ENCODE measurements at places on chromosomes 3 and 15. TPM values are rescaled to one million over a fixed set of nuclear protein-coding genes. Genes with fewer than 3 reads are reported as not detected.

GRCh38 chr3:16146015-16146730 is 28.3 kb upstream of the GALNT15 start:
- H3K36me3 ChIP-seq, result no peaks in the 10 kb centered on the region
- DNase-seq, result no peak
- no peak overlapping the region for H3K27ac ChIP-seq
- no peaks in the 10 kb centered on the region for H3K27me3 ChIP-seq

DNA sequence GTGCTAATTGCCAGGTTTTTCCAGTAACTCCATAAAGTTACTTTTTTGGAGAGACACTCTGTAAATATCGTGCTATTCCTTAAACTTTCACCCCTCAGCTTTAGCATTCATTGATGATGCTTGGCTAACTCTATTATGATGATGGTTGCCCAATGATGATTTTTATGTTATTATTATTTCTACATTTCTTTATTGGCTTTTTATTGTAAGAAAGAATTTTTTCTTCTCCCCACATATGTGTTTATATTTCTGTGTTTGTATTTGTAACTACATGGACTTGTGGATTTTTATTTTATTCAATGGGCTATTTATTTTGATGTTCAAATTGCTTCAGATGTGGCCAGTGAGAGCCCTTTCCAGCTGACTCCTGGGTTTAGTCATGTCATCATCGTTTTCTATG is 162.5 kb upstream of the BHLHE40 start:
- H3K27me3 ChIP-seq, result no peaks in the 10 kb centered on the region
- H3K4me3 ChIP-seq, result no peak overlapping the region
- peaks cover 2% of the 10 kb centered on the region for H3K36me3 ChIP-seq
- H3K27ac ChIP-seq, result no peak overlapping the region
- no peak for DNase-seq
- H3K4me1 ChIP-seq, result peaks cover 14% of the 10 kb centered on the region

DNA sequence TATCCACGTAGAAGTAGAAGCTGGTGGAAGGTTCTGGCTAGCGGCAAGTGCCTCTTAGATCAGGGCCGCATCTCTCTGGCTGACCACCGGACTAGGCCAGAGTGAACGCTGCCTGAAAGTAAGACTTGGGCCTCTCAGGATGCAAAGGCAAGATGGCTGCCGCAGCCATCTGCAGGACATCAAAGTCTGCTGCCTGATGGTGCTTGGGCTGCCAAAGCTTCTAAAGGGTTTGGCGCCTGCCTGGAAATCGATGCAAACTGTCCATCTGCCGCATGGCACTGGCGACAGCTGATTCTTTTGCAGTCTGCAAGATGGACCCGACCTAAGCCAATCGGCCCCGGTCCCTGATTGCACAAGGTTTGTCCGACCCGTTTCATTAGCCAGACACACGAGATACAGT is 196.7 kb upstream of the TBC1D5 start:
- H3K4me1 ChIP-seq, result no peaks in the 10 kb centered on the region
- H3K36me3 ChIP-seq, result no peaks in the 10 kb centered on the region

- no peaks in the 10 kb centered on the region for H3K36me3 ChIP-seq
- no peaks in the 10 kb centered on the region for H3K27me3 ChIP-seq
- H3K4me3 ChIP-seq, result no peak overlapping the region
- DNase-seq, result peak; percentile 36
- H3K27ac ChIP-seq, result no peak overlapping the region
- H3K4me1 ChIP-seq, result no peaks in the 10 kb centered on the region
Observed at GRCh38 chr3:2303566-2303965, 204.9 kb downstream of the CNTN4 start.

- no peak overlapping the region for H3K27ac ChIP-seq
- no peak for DNase-seq
- no peaks in the 10 kb centered on the region for H3K4me1 ChIP-seq
- no peaks in the 10 kb centered on the region for H3K36me3 ChIP-seq
- no peak overlapping the region for H3K4me3 ChIP-seq
Observed at GRCh38 chr3:74357881-74358280, 256.6 kb downstream of the CNTN3 start.

- no peaks in the 10 kb centered on the region for H3K36me3 ChIP-seq
- H3K27ac ChIP-seq, result no peak overlapping the region
- no peak for DNase-seq
- no peaks in the 10 kb centered on the region for H3K27me3 ChIP-seq
- no peaks in the 10 kb centered on the region for H3K4me1 ChIP-seq
- no peak overlapping the region for H3K4me3 ChIP-seq
Observed at GRCh38 chr3:161500068-161500796, 3.6 kb downstream of the OTOL1 start.

DNA sequence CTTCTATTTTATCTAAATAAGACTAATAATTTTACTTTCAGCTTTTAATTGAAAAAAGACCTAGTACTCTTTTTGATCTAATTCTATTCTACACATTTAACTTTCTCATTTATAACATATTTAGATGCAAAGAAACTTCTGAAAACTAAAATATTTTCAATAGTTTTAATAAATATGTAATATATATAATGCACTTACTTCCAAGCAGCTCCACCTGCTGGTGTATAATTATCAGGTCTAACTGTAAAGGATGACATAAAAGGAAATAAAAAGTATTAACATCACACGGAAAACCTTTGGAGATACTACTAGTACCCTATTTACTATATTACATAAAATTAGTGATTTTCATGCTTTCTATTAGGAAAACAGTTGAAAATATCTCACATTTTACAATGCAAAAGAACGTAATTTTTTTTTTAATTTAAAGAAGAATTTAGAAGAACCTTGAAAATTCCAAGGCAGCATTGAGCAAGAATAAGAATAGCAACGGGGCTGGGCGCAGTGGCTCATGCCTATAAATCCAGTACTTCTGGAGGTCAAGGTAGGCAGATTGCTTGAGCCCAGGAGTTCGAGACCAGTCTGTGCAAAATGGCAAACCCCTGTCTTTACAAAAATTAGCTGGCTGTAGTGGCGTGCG is 10.2 kb downstream of the PLSCR5 start:
- H3K27me3 ChIP-seq, result no peaks in the 10 kb centered on the region
- H3K4me1 ChIP-seq, result no peaks in the 10 kb centered on the region
- no peaks in the 10 kb centered on the region for H3K36me3 ChIP-seq
- no peak for DNase-seq

DNA sequence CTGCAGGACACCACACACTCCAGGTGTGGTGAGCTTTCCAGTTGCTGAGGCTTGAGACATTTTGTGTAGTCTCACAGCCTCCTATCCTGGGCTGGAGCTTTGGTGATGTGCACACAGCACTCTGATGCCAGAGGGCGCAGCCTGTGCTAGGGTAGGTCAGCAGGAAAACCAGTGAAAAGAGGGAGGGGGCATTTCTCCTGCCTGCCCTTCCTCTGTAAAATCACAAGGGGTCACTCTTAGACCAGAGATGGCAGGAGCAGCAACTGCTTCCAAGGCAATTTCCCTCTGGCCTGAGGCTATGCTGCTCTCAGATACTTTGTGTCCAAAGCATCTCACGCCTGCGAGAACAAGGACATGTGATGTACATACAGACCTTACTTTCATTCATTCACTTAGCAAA is 16.5 kb upstream of the MUSTN1 start:
- no peak overlapping the region for H3K4me3 ChIP-seq
- peaks cover 9% of the 10 kb centered on the region for H3K4me1 ChIP-seq
- H3K27me3 ChIP-seq, result no peaks in the 10 kb centered on the region
- H3K27ac ChIP-seq, result no peak overlapping the region
- DNase-seq, result peak; percentile 38

GRCh38 chr15:93658026-93658816 is 569.2 kb upstream of the RGMA start:
- DNase-seq, result no peak
- no peaks in the 10 kb centered on the region for H3K4me1 ChIP-seq
- no peaks in the 10 kb centered on the region for H3K27me3 ChIP-seq
- no peak overlapping the region for H3K27ac ChIP-seq
- H3K4me3 ChIP-seq, result no peak overlapping the region

- DNase-seq, result no peak
- no peaks in the 10 kb centered on the region for H3K36me3 ChIP-seq
- H3K27ac ChIP-seq, result peak overlapping the region; percentile 19
- peaks cover 3% of the 10 kb centered on the region for H3K4me1 ChIP-seq
- H3K4me3 ChIP-seq, result no peak overlapping the region
Observed at GRCh38 chr3:149480326-149481017, 6.0 kb downstream of the TM4SF4 start.

DNA sequence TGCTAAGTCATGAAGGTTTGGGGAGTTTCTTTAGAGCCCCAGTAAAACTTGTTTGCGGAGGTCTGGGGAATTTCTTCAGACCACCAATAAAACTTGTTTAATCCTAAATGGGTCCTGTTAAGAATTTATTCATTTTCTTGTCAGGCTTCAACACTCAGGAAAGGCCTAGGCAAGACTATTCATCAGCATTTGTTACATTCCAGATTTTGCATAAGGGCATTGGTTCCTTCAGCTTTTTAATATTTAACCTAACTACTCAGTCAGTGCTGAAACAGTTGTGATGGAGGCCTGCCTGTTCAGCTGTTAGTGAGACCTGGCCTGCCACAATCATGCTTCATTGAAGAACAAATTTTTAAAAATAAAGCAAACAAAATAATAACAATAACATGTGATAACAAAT is 954.2 kb upstream of the SEMA6D start:
- no peaks in the 10 kb centered on the region for H3K27me3 ChIP-seq
- H3K27ac ChIP-seq, result no peak overlapping the region
- no peaks in the 10 kb centered on the region for H3K4me1 ChIP-seq
- no peak overlapping the region for H3K4me3 ChIP-seq

DNA sequence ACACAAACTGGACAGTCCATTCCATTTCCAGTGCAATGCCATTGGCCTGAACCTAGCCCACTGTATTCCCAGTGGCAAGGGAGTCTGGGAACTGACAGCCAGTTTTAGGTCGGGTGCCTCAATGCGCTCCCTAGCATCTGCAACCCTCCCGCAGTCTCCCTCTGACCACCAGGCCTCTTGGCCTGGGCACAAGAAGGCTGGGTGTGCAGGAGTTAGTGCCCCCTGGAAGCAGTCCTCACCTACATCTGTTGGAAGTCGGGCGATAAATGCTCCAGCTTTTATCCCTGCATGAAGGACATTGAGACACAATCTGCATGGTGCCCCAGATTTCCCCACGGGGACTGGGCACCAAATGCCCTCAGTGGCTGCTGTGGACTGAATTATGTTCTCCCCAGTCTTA is 12.7 kb downstream of the C3orf22 start:
- H3K27ac ChIP-seq, result no peak overlapping the region
- H3K27me3 ChIP-seq, result peaks cover 12% of the 10 kb centered on the region
- no peaks in the 10 kb centered on the region for H3K36me3 ChIP-seq
- H3K4me3 ChIP-seq, result no peak overlapping the region
- H3K4me1 ChIP-seq, result peaks cover 36% of the 10 kb centered on the region

- peak overlapping the region; percentile 32 for H3K4me3 ChIP-seq
- H3K4me1 ChIP-seq, result peaks cover 13% of the 10 kb centered on the region
- H3K36me3 ChIP-seq, result no peaks in the 10 kb centered on the region
- H3K27me3 ChIP-seq, result peaks cover 3% of the 10 kb centered on the region
- no peak overlapping the region for H3K27ac ChIP-seq
- peak; percentile 78 for DNase-seq
Observed at GRCh38 chr15:100849021-100849854, 30.4 kb upstream of the ALDH1A3 start.

DNA sequence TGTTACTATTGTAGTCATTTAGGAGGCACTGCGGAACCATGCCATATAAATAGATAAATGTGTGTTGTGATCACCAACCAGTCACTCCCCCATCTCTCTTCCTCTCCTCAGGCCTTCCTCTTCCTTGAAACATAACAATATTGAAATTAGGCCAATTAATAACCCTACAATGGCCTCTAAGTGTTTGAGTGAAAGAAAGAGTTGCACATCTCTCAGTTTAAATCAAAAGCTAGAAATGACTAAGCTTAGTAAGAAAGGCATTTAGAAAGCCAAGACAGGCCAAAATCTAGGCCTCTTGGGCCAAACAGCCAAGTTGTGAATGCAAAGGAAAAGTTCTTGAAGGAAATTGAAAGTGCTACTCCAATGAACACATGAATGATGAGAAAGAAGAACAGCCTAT is 8.1 kb upstream of the DNASE1L3 start:
- no peaks in the 10 kb centered on the region for H3K36me3 ChIP-seq
- peaks cover 7% of the 10 kb centered on the region for H3K4me1 ChIP-seq
- no peaks in the 10 kb centered on the region for H3K27me3 ChIP-seq
- no peak overlapping the region for H3K4me3 ChIP-seq
- DNase-seq, result no peak

The NOX5 gene
- total RNA-seq, result 0.22 TPM

The GCSAM gene
- total RNA-seq, result 1.2 TPM

The COL6A5 gene
- 0.06 TPM for total RNA-seq

The SQOR gene
- total RNA-seq, result 25.2 TPM

The SHF gene
- total RNA-seq, result 15.2 TPM

The PLAAT1 gene
- 10.7 TPM for total RNA-seq

The CCNDBP1 gene
- total RNA-seq, result 52.0 TPM

The IL17RD gene
- total RNA-seq, result 20.0 TPM

The PLCH1 gene
- 20.6 TPM for total RNA-seq

The GP9 gene
- 0.72 TPM for total RNA-seq

The A4GNT gene
- total RNA-seq, result not detected

Data from spinal cord (tissue), 10 donors.